ENCODE measurements at places on chromosomes 11 and 22. TPM values are rescaled to one million over a fixed set of nuclear protein-coding genes. Genes with fewer than 3 reads are reported as not detected.

Gene MYEOV
- total RNA-seq: not detected

Gene ARAP1
- 20.0 TPM for total RNA-seq

Gene NRIP3
- 24.9 TPM for total RNA-seq

Gene FAM227A
- total RNA-seq: 4.9 TPM

Gene INSC
- total RNA-seq: 0.41 TPM

Gene KIF18A
- total RNA-seq: 4.9 TPM

Gene MS4A12
- not detected for total RNA-seq
